ENCODE measurements at places on chromosomes 7 and 10.

- no peak for DNase-seq
Measured at GRCh38 chr10:69230128-69230527, 10.0 kb downstream of the HKDC1 start.

GRCh38 chr10:88028654-88029053 lies 165.2 kb downstream of the PTEN start:
- DNase-seq = no peak

- DNase-seq = no peak
Measured at GRCh38 chr7:133535308-133535707, 282.4 kb downstream of the EXOC4 start.

GRCh38 chr7:116777651-116778281 lies 84.6 kb upstream of the CAPZA2 start:
- DNase-seq = peak; percentile 61

DNA sequence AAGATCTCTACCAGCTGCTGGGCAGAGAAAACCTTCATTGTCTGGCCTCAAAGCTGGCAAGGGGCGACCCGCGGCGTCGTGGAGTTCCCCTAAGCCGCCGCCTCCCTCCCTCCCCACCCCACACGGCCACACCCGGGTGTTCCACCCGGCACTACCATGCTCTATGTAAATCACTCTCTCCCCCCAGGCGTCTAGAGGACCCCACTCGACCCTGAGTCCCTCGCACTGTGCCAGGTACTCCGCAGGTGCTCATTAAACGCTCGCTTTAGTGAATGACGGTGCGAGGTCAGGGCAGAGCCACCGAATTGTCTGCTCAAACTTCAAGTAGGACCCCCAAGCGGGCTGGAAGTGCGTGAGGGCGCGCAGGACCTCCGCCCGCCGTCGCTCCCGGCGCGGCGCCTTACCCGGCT lies 628 bp downstream of the PARP12 start:
- DNase-seq = peak; percentile 32

GRCh38 chr10:84574102-84574501 lies 245.7 kb downstream of the CCSER2 start:
- peak; percentile 5 for DNase-seq

GRCh38 chr10:78438907-78439809 lies 405.5 kb downstream of the RPS24 start:
- no peak for DNase-seq

- DNase-seq = peak; percentile 12
Measured at GRCh38 chr7:100632951-100633717, 8.2 kb downstream of the TFR2 start.

DNA sequence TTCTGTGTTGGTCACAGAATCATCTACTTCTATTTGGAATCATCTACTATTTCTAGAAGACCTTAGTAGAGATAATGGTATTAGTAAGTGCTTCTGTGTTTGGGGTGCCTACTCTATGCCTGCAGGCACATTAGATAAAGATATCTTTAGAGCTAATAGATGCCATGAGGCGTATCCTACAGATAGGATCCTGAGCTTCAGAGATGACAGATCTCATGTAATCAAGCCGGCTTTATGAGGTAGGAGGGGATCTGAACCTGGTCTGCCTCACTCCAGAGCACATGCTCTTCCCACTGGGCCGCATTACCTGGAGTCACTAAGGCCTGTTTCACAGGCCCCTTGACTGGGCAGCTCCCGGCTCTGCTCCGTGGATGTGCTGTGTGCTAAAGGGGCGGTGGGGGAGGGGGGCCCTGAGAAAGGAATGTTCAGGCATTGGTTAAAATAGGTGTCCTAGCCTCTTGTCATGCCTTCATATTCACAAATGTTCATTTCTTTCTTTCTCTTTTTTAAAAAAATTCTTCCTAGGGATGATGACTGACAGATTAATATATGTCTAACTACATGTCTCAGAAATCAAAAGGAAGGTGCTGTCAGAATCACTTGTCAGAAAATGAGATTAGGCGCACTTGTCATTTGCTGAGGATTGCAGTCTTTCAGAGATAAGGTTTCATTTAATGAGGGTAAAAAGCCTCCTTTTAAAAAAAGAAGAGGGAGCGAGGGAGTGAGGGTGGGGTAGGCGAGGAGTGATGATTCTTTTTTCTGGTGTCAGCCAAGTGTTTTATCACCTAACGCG lies 458.0 kb upstream of the GALNT17 start:
- DNase-seq = no peak

DNA sequence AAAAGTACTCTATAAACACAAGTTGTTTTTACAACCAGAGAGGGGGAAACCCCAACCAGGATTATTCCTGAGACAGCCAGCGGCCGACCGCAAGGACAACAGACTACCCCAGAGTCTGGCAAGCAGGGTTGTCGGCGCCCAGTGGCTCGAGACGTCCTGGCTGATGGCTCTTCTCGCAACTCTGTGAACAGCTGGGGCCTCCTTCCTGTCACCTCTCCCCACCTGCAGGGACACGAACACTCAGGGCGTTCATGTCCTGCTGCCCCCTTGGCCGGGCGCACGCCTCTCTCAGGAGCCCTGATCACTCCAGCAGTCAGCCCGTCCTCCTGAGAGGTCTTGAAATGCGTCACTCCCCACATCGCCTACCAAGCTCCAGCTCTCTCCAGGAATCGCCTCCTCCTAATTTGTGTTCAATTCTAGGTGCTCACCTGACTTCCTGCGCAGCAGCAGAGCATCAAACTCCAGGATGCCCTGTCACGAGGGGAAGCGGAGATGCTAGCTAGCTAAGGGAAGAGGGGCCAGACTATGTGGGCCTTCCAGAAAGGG lies 66.4 kb upstream of the TNRC18 start:
- DNase-seq = no peak

- no peak for DNase-seq
Measured at GRCh38 chr10:113053091-113053490, 103.0 kb downstream of the TCF7L2 start.

- DNase-seq = no peak
Measured at GRCh38 chr7:152048051-152048450, 22.6 kb downstream of the GALNT11 start.

DNA sequence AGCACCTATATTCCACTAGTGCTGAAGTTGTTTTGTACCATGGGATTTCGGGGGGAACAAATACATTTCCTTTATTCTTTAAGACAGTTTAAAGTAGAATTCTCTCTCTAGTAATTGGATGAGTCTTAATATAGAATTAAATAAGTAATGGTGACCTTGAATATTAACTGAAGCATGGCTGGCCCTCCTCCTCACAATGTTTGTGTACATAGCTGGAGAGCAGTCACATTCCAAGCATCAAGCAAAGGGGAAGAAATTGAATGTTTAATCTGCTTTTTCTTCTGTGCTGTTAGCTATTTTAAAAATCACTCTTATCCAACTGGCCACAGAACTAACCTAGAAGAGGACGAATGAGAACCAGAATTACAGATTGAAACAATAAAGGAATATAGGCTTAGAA lies 906.9 kb downstream of the CCSER2 start:
- DNase-seq = no peak

GRCh38 chr7:45098983-45099839 lies 10.4 kb upstream of the NACAD start:
- DNase-seq = no peak

DNA sequence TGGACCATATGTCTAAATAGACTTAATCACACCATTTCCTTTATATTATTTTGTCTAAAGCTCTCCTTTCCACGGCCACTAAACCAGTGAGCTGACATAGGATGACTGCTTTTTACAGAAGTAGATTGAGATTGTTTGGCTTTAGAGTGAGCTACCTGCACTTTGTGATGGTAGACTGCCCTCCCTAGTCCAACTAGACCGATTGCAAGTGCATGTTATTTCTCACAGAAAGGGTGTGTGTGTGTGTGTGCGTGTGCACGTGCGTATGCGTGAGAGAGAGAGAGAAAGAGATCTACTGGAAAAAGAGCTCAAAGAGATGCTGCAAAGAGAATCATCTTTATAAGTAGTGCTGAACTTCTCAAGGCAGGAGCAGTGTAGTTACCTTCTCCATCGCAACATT lies 60.7 kb downstream of the VCL start:
- no peak for DNase-seq

DNA sequence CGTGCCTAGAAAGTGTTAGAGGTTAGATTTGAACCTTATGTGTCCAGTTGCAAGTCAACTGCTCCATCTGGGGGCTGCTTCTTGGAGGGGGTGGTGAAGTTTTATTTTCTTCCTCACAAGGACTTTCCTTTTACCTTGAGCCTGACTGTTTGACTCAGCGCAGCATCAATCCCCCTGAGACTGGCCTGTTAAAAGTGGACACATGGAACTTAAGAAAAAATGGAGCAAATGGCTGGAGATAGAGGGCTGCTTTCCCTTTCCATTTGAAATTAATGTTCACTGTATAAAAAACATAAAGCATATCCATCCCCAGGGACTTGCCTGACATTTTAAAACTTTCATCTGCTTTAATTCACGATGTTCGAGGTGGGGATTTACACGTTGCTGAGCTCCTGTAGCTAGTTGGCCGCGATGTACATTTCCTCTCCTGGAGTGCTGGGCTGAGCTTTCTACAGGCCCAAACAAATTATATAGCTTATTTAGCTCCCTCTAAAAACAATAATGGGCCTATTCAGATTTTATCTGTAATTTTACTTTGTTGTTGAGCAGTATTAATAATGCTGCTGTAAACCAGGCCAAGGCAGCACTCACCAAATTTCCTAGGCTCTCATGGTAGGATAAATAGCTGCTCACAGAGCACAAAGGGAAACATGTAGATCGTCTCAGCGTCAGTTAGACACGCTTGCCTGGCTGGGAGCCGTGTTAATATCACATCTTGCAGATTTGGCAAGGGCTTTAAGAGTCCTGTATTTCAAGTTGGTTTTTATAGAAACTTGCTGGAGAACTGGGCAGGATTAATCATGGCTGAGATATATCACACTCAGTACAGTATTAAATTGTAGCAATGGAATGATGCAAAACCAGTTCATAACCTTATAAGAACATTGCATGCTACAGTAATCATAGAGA lies 251.5 kb downstream of the LRMDA start:
- DNase-seq = no peak

DNA sequence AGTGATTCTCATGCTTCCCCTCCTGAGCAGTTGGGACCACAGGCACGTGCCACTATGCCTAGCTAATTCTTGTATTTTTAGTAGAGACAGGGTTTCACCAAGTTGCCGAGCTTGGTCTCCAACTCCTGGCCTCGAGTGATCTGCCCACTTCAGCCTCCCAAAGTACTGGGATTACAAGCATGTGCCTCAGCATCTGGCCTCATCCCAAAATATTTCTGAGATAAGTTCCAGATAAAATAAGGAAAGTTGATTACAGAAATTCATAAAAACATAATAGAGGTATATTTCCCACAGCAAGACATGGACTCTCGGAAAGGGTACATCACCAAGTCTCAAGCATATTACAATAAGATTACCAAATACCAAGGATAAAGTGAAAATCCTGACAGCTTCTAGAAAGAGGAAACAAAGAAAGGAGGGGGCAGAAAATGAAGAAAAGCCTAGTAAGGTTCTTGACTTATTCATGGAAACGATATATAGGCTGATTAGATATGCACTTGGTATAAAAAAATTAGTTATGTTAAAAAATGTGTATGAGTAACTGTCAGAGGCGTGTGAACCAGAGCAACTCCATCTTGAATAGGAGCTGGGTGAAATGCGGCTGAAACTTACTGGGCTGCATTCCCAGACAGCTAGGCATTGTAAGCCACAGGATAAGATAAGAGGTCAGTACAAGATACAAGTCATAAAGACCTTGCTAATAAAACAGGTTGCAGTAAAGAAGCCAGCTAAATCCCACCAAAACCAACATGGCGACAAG lies 35.0 kb downstream of the IQUB start:
- DNase-seq = no peak

DNA sequence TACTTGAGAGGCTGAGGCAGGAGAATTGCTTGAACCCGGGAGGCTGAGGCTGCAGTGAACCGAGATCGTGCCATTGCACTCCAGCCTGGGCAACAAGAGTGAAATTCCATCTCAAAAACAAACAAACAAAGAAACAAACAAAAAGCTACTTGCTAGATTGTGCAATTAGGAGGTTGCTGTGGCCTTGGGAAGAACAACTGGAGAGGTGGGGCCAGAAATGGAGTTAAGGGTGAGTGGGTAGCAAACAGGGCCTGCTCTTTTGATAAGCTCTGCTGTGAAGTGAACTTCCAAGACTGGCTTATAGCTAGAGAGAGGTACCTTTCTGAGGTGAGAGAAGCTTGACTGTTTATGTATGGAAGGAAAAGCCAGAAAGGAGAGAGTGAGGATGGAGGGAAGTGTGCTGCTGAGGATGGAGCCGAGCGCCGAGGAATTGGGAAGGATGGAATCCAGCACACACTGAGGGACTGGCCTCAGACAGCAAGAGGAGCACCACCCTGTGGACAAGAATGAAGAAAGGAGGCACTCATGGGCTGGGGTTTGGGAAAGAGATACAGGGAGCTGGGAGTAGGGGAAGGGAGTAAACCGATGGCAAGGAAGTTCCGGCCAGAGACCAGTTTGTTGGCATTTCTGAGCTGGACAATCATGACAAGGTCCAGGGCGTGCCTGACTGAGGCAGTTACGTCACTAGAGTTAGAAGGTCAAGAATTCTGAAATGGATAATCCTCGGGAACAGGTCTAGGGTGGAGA lies 7.0 kb upstream of the RPEL1 start:
- peak; percentile 49 for DNase-seq

DNA sequence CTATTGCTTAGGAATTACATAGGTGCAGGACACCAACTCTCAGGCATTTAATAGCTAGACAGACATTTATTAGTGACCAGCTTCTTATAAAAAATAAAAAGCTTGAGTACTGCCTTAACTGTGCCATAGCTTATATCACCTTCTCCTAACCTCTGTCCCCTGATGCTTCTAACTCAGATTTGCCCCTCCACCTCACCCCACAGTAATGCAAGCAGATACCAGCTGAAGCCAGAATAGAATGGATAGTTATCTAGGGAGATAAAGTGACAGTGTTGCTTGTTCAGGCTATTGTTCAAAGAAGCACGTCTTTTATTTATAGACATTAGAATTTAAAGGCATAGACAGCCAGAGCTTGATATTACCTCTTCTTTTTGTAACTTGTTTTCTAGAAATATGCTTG lies 99.6 kb upstream of the GLCCI1 start:
- no peak for DNase-seq

- peak; percentile 41 for DNase-seq
Measured at GRCh38 chr10:70758757-70759514, 26.2 kb downstream of the TBATA start.

DNA sequence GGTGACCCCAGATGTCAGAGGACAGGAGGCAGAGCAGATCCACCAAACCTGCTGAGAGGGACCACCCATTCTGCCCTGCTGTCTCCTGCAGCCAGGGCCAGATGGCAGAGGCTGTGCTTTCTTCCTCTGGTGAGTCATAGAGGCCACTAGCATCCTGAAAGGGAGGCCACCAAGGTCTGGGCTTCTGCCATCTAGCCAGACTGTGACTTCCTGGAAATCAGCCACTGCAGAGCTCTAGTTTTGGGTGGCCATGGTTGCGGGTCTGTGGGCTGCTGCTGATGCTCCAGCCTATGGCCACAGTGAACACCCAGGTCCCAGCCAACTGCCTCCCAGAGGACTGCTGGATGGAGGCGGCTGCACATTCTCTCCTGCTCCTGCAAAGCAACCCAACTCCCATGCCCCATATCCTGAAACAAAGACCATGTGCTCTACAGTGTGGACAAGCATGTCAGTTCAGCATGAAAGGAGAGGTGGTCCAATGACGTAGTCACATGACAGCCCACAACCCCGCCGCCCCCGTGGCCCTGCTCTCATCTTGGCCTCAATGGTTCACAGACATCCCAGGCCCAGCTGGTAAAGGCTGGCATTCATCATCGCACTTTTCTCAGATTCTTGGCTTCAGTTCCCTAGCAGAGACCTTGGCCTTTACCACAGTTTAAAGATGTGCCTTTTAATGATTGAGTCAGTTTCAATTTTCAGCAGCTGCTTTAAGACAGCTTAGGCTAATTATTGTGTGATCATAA lies 73.9 kb upstream of the CXCL12 start:
- no peak for DNase-seq

GRCh38 chr10:992467-992866 lies 4.2 kb downstream of the GTPBP4 start:
- DNase-seq = no peak

All from mammary epithelial cell (primary cell).